ENCODE measurements at places on chromosomes 1 and 21. TPM values are rescaled to one million over a fixed set of nuclear protein-coding genes. Genes with fewer than 3 reads are reported as not detected.

- no peak overlapping the region for H3K27ac ChIP-seq
- peaks cover 19% of the 10 kb centered on the region for H3K27me3 ChIP-seq
- DNase-seq: no peak
- H3K4me1 ChIP-seq: no peaks in the 10 kb centered on the region
- H3K36me3 ChIP-seq: no peaks in the 10 kb centered on the region
- no peak overlapping the region for H3K4me3 ChIP-seq
Observed at GRCh38 chr1:247440001-247440620, 17.8 kb downstream of the OR2B11 start.

DNA sequence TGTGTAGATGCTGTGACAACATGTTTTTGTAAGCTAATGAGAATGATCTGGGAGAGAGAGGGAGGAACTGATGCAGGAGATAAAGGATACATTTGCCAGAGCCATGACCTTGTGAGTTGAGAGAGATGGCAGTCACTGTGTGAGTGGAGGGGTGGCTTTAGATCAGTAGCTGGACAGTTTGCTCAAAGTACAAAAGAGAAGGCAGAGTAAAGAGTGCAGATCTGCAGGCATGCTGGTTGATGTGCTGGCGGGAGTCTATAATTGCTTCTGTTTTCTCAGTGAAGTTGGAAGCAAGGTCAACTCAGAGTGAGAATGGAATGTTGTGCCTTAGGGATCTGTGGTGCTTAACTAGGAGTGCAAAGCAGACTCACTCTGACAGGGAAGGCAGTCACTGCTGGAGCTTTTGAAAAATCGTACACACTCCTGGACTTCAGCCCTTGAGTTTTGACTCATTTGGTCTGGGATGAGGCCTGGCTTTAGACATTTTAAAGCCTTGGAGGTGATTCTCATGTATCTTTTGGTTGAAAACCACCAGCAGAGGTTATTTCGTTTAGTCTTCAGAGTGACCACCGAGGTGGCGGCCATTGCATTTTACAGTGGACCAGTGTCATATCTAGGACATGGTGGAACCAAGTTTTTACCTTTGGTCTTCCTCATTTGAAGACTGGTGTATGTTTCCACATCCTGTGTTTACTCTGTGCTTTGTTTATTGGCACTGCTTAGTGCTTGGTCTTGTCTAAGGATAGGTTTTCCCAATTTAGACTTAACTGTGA, 49.6 kb downstream of the MTR start:
- no peak for DNase-seq
- no peak overlapping the region for H3K4me3 ChIP-seq
- H3K4me1 ChIP-seq: peaks cover 13% of the 10 kb centered on the region
- H3K27ac ChIP-seq: no peak overlapping the region
- peaks cover 28% of the 10 kb centered on the region for H3K36me3 ChIP-seq

- peaks cover 4% of the 10 kb centered on the region for H3K27me3 ChIP-seq
- no peak overlapping the region for H3K4me3 ChIP-seq
- no peaks in the 10 kb centered on the region for H3K36me3 ChIP-seq
- peaks cover 5% of the 10 kb centered on the region for H3K4me1 ChIP-seq
Observed at GRCh38 chr1:24085546-24085945, 26.4 kb downstream of the MYOM3 start.

- no peak for DNase-seq
- no peak overlapping the region for H3K4me3 ChIP-seq
- no peaks in the 10 kb centered on the region for H3K36me3 ChIP-seq
- peaks cover 1% of the 10 kb centered on the region for H3K27me3 ChIP-seq
- no peak overlapping the region for H3K27ac ChIP-seq
Observed at GRCh38 chr1:58435376-58435775, 111.2 kb downstream of the OMA1 start.

DNA sequence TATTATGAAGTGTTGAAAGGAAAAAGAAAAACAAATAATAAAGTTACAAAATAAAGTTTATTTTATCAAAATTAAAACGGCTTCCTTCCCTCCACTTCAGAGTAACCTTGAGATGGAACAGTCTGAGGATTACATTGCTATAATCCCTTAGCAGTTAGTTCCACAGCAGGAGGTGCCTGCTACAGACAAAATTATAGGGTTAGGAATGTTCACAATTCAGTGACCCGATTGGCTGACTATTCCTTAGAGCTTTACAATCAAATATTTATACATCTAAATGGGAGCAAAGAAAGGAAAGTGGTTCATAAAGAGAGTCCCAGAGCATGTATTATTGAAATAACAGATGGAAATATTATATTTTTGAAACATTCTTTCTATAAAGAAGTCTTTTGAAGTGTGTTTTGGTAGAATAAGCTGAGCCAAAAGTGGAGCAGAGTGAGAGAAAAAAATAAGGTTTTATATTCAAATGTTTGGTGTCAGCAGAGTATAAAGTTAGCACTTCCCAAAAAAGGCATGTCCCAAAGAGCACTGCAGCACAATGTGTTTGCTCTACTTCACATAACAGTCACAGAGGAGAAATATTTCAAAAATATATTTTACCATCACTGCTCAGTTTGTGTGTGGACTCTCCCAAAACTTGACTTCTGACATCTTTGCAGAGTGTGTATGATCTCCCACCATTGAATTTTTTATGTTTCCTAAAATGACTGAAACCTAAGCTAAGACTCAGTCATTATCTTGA, 71.4 kb upstream of the GORAB start:
- H3K27ac ChIP-seq: no peak overlapping the region
- no peaks in the 10 kb centered on the region for H3K27me3 ChIP-seq
- H3K4me1 ChIP-seq: no peaks in the 10 kb centered on the region
- no peak overlapping the region for H3K4me3 ChIP-seq

DNA sequence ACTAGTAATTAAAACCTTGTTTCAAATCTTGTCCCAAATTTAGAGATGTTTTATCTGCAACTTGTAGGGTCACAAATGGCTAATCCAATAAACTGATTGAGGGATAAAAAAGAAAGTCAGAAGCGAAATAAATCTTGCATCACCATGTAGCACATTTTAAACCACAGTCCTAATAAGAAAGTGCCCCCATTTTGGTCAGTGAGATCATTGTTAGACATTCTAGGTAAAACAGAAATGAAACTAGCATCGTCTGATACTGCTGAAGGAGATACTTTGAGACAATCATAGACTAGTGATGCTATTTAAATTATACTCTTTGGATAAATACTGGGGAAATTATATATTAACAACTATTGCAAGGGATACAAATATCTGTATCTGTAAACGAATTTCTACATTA, 247.9 kb downstream of the AMY1C start:
- no peaks in the 10 kb centered on the region for H3K36me3 ChIP-seq
- no peaks in the 10 kb centered on the region for H3K4me1 ChIP-seq
- H3K4me3 ChIP-seq: no peak overlapping the region
- H3K27me3 ChIP-seq: no peaks in the 10 kb centered on the region

- H3K27me3 ChIP-seq: peaks cover 21% of the 10 kb centered on the region
- H3K4me3 ChIP-seq: no peak overlapping the region
- no peaks in the 10 kb centered on the region for H3K36me3 ChIP-seq
- H3K4me1 ChIP-seq: no peaks in the 10 kb centered on the region
- no peak overlapping the region for H3K27ac ChIP-seq
Observed at GRCh38 chr1:33763406-33763805, 100.5 kb upstream of the HMGB4 start.

DNA sequence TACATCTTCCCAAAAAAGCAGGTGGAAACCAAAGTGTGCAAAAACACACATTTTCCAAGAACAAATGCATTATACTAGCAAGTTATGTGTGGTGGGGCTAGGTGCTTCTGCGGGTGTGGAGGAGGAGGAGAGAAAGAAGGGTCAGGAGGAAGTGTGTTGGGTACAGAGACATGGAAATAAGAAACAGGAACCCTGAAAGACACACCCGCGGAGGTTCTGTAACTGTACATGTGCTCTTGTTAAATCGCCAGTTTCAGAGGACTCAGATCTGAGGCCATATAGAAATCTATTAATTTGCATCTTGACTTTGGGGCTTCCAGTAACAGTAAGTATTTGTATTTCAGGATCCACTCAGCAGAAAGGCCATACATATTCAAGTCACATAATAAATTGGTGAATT, 30.9 kb downstream of the ERG start:
- no peak overlapping the region for H3K4me3 ChIP-seq
- no peaks in the 10 kb centered on the region for H3K4me1 ChIP-seq
- DNase-seq: no peak
- no peak overlapping the region for H3K27ac ChIP-seq
- peaks cover 4% of the 10 kb centered on the region for H3K27me3 ChIP-seq
- H3K36me3 ChIP-seq: no peaks in the 10 kb centered on the region

GRCh38 chr21:26983576-26983975, 16.7 kb upstream of the ADAMTS5 start:
- no peak for DNase-seq
- H3K4me1 ChIP-seq: no peaks in the 10 kb centered on the region
- peaks cover 12% of the 10 kb centered on the region for H3K36me3 ChIP-seq
- H3K4me3 ChIP-seq: no peak overlapping the region
- H3K27me3 ChIP-seq: no peaks in the 10 kb centered on the region

- no peaks in the 10 kb centered on the region for H3K4me1 ChIP-seq
- peaks cover 4% of the 10 kb centered on the region for H3K27me3 ChIP-seq
- no peak overlapping the region for H3K4me3 ChIP-seq
- no peaks in the 10 kb centered on the region for H3K36me3 ChIP-seq
- no peak overlapping the region for H3K27ac ChIP-seq
Observed at GRCh38 chr1:209893751-209894150, 44.3 kb upstream of the SYT14 start.

GRCh38 chr1:191895462-191896058, 262.7 kb upstream of the RGS18 start:
- no peaks in the 10 kb centered on the region for H3K36me3 ChIP-seq
- DNase-seq: no peak
- H3K27ac ChIP-seq: no peak overlapping the region

DNA sequence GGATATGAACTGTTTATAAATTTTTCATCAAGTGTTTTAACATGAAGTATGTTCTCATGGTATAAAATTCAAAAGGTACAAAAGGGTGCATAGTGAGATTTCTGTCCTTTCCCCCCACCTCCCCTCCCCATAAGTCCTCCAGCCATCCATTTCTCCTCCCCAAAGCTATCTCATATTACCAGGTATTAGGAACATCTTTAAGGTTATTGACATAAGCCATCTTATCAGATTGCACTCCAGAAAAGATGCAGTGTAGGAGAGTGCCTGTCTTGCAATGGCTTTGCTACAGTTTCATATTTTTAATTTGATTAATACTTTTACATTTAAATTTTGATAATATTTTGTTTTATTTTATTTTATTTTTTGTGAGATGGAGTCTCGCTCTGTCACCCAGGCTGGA, 13.5 kb upstream of the HPCAL4 start:
- peaks cover 43% of the 10 kb centered on the region for H3K27me3 ChIP-seq
- no peak overlapping the region for H3K27ac ChIP-seq

- H3K4me3 ChIP-seq: no peak overlapping the region
- peaks cover 3% of the 10 kb centered on the region for H3K36me3 ChIP-seq
- H3K27me3 ChIP-seq: no peaks in the 10 kb centered on the region
- no peak overlapping the region for H3K27ac ChIP-seq
Observed at GRCh38 chr21:44483288-44484237, 28.3 kb downstream of the LRRC3 start.

- peaks cover 6% of the 10 kb centered on the region for H3K4me1 ChIP-seq
- H3K4me3 ChIP-seq: no peak overlapping the region
- no peak overlapping the region for H3K27ac ChIP-seq
- no peaks in the 10 kb centered on the region for H3K36me3 ChIP-seq
- H3K27me3 ChIP-seq: no peaks in the 10 kb centered on the region
- no peak for DNase-seq
Observed at GRCh38 chr1:85137660-85138059, 63.2 kb downstream of the SYDE2 start.

DNA sequence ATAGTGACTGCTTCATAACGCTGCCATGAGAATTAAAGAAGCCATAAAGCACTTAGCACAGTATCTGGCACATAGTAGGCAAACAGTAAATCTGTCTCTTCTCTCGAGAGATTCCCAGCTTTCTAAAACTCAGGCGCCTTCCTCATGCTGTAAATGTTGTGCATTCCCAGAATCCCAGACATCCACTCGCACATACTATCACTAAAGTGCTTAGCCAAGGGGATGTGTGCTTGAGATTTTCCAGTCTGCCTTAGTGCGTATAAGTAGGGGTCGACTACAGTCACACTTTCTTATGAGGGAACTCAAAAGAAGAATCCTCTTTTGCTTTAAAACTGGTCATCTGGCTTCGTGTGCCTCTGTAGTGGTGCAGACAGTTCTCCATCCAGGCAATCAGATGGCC, 98.6 kb upstream of the SPATA6 start:
- DNase-seq: no peak
- no peaks in the 10 kb centered on the region for H3K36me3 ChIP-seq
- no peak overlapping the region for H3K27ac ChIP-seq
- H3K27me3 ChIP-seq: peaks cover 37% of the 10 kb centered on the region
- H3K4me3 ChIP-seq: no peak overlapping the region
- peaks cover 3% of the 10 kb centered on the region for H3K4me1 ChIP-seq

DNA sequence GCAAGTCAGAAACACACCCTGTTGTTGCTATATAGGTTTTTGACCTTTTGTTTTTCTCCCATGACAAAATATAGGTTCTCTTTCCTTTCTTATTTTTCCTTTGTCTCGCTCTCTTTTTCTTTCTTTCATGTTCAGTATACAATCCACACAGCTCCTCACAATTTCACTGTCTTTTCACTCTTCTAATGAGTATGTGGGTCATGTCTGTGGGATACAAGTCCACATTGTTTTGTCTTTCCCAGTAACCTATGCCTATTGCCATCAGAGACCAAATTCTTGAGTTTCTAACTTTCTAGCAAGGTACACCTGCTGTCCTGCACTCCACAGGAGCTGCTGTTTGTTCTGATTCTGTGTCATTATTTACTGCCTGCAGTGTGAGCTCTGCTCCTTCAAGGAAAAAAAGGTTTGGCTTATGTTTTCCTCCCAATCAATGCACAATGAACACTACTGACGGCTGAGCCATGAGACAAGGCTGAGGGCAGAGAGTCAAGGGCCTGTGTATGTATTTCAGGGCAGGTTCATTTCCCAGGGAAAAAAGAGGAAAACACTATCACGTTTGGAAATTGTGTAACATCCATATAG, 453.8 kb downstream of the NEGR1 start:
- no peak overlapping the region for H3K27ac ChIP-seq
- DNase-seq: no peak
- no peaks in the 10 kb centered on the region for H3K27me3 ChIP-seq
- H3K4me1 ChIP-seq: no peaks in the 10 kb centered on the region
- H3K36me3 ChIP-seq: no peaks in the 10 kb centered on the region
- H3K4me3 ChIP-seq: no peak overlapping the region

The SELP gene
- total RNA-seq: 0.65 TPM

The OR10J1 gene
- not detected for total RNA-seq

The ZBED6 gene
- total RNA-seq: 60.4 TPM

The FTCD gene
- total RNA-seq: 9.6 TPM

The AGPAT3 gene
- 71.0 TPM for total RNA-seq

The SPTA1 gene
- 0.88 TPM for total RNA-seq

The CLCA4 gene
- not detected for total RNA-seq

The PLEKHN1 gene
- 34.4 TPM for total RNA-seq

The ADORA1 gene
- 2.9 TPM for total RNA-seq

The KCNQ4 gene
- 0.79 TPM for total RNA-seq

The S100B gene
- total RNA-seq: 0.27 TPM

The MYCL gene
- 25.0 TPM for total RNA-seq

The HNRNPU gene
- 436 TPM for total RNA-seq
